ENCODE measurements at places on chromosomes 6 and 20. TPM values are rescaled to one million over a fixed set of nuclear protein-coding genes. Genes with fewer than 3 reads are reported as not detected.

The NHSL1 gene
- 10.2 TPM for polyA plus RNA-seq

The CAP2 gene
- 74.4 TPM for polyA plus RNA-seq

The SIM1 gene
- not detected for polyA plus RNA-seq

The OPN5 gene
- not detected for polyA plus RNA-seq

The TXLNB gene
- 0.88 TPM for polyA plus RNA-seq

GRCh38 chr6:158771399-158772152 lies 47.6 kb downstream of the EZR start:
- DNase-seq, result no peak

DNA sequence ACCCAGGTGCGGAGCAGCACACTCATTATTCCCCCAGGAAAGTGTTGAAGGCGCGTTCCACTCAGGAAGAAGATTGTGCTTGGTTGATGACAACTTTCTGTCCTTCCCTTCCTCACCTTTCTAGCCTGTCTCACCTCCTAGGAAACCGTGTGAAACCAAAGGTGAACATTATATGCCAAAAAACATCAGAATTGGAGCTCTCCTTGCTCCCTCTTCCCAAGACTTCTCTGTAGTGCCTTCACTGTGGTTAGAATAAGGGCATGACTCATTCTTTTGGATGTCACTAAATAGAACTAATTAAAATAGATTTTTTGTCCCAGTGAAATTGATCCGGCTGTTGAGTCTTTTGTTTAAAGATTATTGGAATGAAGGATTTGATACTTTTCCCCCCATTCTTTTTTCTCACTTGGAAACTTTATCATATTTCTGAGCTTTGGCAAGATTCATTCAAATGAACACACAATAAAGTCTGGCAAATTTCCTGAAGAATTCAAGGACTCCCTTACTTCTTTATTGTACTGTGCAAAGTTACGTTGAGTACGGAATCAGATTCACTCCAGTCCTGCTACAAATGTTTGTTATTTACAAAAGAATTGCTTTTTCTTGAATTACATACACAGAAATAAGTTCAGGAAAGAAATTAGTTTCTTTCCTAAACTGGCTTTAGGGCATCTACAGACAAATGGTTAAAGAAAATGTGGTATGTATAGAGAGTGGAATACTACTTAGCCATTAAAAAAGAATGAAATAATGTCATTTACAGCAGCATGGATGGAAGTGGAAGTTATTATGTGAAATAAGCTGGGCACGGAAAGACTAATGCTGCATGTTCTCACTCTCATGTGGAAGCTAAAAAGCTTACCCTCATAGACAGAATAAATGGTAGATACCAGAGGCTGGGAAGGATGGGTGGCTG lies 142.8 kb upstream of the AKAP12 start:
- no peak for DNase-seq

DNA sequence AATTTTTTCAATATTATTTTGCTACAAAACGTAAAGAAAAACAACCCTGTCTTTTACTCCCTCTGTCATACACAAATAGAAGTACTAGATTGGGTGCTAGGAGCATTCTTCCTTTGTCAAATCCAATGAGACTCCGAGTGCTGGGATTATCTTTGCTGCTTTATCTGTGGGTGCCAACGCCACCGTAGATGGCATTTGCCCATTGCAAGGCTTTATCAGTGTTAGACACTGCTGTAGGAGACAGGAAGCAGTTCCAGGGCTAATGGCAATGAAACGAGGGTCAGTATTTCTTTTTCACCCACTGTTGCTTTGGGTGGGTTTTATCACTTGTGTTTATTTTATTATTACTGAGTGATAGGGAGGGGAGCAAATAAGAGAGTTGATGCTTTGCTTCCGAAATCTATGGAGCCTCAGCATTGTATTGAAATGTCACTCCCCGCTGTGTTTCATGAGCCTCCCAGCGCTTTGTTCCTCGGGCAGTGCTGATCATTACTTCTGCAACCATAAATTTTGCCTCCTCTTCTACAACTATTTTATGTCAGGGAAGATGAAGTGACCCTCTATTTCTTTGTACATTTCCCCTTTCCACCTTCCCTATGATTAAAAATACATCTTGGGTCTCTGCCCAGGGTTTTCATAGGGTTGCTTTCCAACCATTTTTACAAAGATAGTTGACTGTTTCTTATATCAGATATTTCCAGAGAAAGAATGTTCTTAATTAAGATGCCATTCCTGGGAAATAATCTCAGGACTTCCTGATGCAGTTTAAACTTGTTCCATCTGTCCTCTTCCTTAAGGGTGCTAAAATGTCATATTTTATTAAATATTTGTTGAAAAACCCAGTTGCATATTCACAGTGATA lies 86.7 kb upstream of the LAMP5 start:
- DNase-seq, result no peak

- no peak for DNase-seq
Observed at GRCh38 chr6:169316651-169317050, 63.0 kb upstream of the THBS2 start.

DNA sequence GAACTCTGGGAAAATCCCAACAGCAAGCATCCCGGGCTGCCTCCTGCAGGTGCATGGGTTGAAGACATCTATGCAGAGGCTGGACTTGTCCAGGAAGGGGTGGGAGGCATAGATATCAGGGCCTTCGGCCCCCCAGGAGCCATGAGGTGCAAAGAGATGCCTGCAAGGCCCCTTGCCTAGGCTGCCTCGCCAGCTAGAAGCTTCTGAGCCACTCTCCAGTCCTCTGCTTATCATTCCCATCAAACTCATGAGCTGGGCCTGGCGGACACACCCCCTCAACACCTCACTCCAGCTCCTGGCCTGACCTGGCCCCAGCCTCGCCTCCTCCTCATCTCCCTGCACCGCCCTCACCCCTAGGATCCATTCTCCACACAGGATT lies 152.4 kb upstream of the PTPN1 start:
- no peak for DNase-seq

DNA sequence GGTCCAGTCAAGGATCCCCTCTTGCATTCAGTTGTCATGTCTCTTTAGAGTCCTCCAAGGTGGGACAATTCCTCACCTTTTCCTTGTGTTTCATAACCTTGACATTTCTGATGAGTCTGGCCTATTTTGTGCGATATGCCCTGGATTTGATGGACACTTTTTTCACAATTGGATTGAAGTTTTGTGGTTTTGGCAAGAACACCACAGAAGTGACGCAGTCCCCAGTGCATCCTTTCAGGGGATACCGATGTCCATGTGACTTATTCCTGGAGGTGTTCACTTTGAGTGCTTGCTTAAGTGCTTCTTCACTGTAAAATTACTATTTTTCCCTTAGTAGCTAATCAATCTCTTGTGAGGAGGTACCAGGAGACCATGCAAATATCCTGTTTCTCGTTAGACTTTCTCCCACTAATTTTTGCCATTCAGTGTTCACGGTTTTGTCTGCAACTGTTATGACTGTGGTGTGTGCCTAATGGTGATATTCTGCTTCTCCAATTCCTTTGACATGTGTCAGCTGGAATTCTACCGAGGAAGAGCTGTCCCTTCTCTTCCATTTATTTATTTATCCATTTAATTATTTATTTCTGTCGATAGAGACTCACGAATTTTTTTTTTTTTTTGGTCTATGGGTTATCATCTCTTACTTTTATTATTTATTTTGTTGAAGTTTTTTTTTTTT lies 30.8 kb downstream of the BPIFB4 start:
- DNase-seq, result no peak

- DNase-seq, result no peak
Observed at GRCh38 chr20:50345712-50346373, 155.2 kb downstream of the CEBPB start.

- peak; percentile 20 for DNase-seq
Observed at GRCh38 chr6:26064619-26065257, 22.5 kb upstream of the HFE start.

GRCh38 chr6:15948930-15949900 lies 179.7 kb upstream of the MYLIP start:
- DNase-seq, result no peak

DNA sequence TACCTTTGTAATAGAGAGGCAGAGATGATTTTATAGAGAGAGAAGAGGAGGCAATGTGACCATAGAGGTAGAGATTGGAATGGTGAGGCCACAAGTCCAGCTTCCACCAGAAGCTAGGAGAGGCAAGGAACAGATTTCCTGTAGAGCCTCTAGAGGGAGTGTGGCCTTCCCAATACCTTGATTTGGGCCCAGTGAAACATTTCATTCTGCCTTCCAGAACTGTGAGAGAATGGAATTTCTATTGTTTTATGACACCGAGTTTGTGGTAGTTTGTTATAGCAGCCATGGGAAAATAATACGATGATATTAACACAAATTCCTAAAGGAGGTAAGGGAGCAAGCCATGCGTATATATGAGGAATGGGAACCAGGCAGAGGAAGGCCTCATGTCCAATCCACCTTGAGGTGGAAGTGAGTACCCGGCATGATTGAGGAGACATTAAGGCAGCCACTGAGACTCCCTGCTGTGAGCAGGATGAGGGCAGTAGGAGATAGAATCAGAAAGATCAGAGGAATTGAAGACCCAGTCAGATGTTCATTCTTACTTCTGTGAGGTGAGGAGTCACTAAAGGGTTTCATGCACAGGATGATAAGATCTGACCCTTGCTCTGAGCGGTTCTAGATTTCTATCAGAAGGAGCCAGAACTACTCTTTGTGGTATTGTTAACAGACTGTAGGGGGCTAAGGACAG lies 636.3 kb upstream of the IMPG1 start:
- DNase-seq, result no peak

GRCh38 chr6:43922426-43923375 lies 152.7 kb downstream of the VEGFA start:
- DNase-seq, result no peak

GRCh38 chr6:81634155-81634880 lies 118.2 kb downstream of the TENT5A start:
- no peak for DNase-seq

DNA sequence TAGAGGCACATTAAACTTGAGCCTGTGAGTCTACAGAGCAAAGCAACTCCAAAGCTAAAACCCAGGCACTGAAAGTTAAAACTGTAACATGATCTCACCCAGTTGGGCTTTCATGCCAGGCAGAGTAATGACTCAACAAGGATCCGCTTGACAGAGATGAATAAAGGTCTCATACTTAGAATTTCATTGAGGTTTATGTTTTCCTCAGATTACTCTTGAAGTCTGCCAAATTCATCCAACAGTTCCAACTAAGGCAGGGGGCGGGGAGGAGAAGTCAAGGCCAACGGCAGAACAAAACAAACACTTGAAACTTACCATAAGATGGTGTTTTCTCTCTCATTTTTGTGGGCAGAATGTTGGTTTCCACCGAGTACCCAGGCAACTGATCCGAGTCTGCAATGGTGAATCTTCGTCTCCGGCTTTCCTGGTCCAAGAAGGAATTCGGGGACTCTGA lies 54.0 kb upstream of the IPCEF1 start:
- DNase-seq, result peak; percentile 91

DNA sequence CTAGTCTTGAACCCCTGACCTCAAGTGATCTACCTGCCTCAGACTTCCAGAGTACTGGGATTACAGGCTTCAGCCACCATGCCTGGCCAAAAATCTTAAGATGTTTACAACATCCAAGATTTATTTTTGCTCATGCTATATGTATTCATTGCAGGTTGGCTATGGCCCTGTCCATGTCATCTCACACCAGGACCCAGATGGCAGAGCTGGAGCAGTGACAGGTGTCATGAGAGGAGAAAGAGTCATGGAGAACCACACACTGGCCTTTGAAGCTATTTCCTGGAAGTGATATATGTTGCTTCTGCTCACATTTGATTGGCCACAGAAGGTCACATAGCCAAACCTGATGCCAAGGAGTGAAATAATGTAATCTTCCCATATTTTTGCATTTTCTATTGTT lies 13.8 kb upstream of the DDR1 start:
- DNase-seq, result no peak

DNA sequence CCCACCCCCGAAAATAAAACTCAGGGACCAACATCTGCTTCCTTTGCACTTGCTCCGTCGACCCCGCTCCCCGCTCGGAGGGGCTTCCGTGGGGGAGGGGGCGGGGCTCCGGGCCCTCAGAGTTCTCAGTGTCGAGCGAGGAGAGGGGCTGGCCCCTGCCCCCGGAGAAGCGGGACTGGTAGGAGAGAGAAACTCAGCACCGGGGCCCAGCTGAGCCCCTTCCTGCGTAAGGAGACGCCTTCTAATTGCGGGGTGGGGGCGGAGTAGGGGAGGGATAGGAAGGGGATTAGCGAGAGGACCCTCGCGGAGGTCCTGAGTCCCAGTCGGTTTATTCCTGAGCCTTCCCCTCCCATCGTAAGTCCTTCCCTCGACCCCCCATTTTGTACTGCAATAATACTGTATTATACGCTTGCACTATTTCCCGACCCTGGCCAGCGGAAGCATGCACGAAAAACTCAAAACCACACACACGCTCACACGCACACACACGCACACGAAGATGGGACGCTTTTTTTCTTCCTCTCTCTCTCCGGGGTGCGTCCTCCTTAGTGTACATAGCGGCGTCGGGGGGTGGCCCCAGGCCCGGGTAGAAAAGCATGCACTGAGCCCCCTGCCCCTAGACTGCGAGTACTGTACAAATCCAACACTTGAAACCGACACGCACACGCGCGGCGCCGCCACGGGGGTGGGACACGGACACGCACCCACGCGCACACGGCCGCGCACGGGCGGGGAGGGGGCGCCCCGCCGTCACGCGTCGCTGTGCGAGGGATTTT lies 22.1 kb upstream of the SLC22A7 start:
- DNase-seq, result no peak

- DNase-seq, result no peak
Observed at GRCh38 chr6:113930183-113930582, 40.8 kb downstream of the HDAC2 start.

DNA sequence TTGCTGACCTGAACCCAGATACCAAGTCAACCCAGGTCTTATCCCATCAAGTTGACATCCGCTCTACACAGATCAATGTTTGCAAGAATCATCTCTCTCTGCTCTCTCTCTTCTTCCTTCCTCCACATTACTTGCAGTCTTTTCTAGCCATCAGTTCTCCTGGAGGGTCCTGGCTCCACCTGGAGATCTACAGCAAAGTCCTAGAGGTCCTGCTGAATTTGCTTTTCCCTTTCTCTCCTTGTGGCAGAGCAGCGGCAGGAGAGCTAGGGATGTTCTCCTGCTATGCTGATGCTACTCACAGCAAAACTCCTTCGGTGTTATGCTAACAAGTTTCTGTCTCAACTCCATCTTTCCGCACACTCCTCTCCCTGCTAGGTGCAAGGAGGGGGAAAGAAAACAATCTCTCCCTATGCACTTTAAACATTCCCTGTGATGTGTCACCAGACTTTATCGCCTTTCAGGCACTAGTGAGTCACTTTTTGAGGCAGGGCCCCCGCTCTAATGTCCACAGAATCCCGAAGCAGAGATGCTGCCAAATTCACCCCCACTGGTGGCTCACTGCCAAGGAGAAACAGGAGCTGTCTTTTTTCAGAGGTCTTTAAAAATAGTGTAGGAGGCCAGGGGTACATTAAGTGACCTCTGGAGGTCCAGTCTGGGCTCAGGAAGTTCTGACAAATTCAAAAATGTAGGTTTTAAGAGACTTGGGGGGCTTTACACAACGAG lies 62.6 kb downstream of the FAM50B start:
- DNase-seq, result peak; percentile 43

GRCh38 chr6:143598466-143599080 lies 79.2 kb upstream of the PHACTR2 start:
- DNase-seq, result no peak

Data from AG04450 (cell line).